ENCODE measurements at places on chromosomes 7 and 10.

DNA sequence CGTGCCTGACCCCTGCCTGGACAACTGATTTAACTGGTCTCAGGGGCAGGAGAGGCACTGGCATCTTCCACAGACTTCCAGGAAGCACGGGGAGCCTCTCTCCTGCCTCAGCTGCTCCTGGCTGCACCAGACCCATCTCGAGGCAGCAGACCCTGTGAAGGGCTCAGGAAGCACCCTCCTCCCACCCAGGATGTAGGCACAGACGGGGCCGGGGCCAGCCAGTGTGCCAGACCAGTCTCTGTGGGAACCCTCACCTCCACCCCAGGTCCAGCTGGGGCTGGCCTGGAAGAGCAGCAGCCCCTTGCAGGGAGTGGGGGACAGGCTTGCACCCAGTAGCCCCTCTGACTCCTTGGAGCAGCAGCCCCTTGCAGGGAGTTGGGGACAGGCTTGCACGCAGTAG is 56.3 kb downstream of the RASGEF1A start:
- DNase-seq, result no peak

GRCh38 chr10:3595736-3596135 is 189.3 kb downstream of the KLF6 start:
- no peak for DNase-seq

GRCh38 chr7:24889611-24890010 is 90.4 kb downstream of the OSBPL3 start:
- no peak for DNase-seq

DNA sequence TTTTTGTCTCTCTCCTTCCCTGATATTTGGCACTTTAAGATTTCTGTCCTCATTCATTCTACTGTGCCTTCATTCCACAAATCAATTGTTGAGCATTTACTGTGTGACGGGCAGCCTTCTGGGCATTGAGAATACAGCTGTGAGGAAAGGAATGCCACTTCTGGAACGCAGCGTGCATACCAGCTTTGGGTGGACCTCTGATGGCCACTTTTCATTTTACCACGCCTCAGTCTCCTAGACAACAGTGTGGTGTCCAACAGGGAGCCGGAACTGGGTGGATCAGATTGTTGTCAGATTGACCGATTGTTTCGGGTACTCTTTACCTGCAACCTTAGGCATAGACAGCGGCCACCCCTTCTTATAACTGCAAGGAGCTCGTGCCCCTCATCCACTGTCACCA is 222.7 kb upstream of the DPP6 start:
- DNase-seq, result no peak

DNA sequence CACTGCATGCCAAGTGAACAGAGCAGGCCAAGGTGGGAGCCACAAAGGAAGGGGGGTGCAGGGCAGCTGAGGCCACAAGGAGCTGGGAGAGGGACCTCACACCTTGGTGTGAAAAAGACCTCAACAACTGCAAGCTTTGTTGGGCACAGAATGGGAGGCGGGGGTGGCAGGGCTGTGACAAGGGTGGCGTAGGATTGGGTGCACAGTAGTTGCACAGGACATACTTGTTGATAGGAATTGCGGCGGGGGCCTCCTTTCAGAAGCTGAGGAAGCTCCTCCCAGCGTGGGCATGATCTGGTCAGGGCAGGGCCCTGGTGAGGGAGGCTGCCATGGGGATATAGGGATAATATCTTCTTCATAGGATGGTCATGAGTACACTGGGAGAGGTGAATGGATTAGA is 25.8 kb downstream of the POLL start:
- no peak for DNase-seq

- no peak for DNase-seq
These were observed 600.6 kb downstream of the LRMDA start for GRCh38 chr10:76031769-76032699.

GRCh38 chr10:101222683-101223273 is 6.5 kb downstream of the LBX1 start:
- no peak for DNase-seq

DNA sequence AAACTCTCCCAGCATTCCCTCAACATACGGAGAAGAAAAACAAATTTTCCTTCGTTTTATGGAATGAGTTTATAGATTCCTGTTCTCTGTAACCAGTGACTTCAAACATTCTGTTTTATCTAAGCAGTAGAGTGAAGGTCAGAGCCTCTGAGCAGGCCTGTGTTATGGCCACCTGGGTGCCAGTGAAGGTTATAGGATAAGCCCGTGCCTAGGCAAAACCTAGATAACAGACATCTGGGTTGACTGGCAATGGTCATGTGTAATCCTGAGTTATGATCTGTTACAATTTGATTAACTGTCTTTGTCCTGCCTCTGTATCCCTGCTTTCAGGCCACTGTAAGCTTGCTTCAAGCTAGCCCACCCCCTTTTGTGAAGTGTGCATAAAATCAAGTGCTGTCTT is 8.3 kb downstream of the LSM5 start:
- DNase-seq, result no peak

DNA sequence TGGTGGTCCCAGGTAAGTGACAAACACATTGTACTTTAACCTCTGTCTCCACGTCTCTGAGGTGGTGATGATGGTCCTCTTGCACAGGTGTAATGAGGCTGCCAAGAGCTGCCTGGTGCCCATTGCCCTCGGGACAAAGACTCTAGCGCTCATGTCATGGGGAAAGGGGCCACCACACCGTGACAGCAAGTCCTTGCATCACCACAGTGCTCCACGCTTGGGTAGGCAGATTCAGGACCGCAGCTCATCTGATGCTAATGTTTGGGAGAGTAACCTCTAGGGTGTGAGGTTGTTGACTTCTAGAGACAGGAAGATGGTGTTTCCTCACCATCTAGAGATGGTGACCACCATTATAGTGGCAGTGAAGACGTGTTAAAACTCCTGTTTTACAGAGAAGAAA is 395.6 kb downstream of the ADRA2A start:
- DNase-seq, result no peak

DNA sequence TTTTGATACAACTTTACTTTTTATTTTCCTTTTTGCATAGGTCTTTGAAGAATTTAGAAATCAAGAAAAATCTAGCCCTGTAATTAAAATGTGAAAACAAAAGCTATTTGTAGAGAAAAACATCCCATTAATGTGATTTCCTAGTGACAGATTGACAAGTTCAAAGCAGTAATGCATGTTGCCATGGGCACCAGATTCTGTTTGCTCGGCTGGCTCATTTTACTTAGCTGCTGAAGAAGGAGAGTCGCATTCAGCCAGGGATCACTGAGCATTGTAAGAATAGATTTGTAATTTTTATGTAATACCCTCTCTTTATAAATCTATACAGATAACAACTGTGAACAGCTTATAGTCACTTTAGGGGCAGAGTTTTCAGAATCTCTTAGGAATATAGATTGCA is 28.5 kb downstream of the DNAJB9 start:
- DNase-seq, result no peak
